ENCODE measurements at places on chromosomes 7 and 10.

DNA sequence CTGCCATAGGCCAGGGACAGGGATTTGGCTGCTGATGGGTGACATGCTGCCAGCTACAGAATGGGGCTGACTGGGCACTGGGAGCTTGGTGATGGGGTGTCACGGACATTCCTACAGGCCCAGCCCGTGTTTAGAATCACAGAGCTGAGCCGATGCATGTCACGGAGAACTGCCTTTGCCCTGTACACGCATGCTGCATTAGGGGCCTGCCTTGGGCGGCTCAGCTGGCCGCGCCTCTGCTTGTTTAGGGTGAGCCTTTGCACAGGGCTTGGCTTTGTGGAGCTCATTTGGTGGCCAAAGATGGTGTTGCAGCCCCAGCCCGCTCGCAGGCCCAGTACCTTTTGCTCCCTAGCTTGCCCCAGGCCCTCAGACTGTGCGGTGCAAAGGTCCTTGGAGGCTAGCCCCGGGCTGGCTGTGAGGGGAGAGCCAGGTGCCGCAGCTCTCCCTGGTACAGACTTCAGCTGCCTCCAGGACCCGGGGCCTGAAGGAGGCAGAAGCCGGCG lies 108.4 kb upstream of the BTBD16 start:
- DNase-seq = no peak

DNA sequence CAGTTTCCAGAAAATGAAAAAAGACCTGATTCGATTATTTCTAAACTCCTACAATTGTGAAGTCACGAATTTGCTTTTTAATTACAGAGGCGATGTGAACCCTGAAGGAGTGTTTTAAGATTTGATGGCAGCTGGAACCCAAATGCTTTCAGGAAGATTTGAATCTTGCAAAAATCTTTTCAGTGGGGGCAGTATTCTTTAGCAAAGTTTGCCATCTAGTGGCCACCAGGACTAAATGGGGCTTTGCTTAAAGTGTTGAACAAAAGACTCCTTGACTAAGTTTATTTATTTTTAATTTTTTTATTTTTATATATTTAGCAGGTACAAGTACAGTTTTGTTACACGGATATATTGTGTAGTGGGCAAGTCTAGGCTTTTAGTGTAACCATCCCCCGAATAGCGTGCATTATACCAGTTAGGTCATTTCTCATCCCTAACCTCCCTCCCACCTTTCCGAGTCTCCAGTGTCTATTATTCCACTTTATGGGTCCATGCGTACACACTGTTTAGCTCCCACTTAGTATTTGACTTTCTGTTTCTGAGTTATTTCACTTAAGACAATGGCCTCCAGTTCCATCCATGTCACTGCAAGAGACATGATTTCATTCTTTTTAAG lies 98.8 kb downstream of the CACNB2 start:
- DNase-seq = peak; percentile 62

DNA sequence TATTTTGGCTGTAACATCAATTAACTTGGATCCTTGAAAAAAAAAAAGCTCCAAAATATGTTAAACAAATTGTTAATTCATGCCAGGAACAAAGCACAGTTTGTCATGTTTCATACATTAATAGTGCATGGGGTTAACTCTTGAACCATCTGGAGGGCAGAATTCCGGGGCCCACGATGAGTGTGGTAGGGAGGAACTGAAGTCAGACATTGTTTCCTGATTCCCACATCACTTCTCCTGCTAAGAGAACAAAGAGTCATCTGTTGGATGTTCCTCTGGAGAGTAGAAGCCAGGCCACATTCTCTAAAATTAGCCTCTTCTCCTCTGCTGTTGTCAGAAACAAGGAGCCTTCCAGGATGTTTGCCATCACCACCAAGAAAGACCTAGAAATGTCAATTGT lies 54.6 kb downstream of the TMEM178B start:
- no peak for DNase-seq

DNA sequence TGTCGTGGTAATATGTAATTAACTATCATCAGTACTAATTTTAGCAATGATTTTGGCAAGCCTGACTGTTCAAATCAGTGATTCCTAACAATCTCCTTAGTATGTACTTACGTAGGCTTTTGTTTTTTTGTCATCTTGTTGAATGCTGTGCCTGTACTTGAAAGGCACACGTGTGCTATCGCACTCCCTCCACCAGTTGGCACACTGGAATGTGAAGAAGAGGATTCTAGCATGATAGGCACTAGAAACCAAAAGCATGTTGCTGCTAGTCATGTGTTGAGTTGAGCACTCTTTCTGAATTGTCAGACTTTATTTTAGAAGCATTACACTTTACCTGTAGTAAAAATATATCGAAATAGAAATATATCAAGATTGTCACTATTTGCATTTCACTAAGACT lies 59.1 kb downstream of the TASOR2 start:
- no peak for DNase-seq

DNA sequence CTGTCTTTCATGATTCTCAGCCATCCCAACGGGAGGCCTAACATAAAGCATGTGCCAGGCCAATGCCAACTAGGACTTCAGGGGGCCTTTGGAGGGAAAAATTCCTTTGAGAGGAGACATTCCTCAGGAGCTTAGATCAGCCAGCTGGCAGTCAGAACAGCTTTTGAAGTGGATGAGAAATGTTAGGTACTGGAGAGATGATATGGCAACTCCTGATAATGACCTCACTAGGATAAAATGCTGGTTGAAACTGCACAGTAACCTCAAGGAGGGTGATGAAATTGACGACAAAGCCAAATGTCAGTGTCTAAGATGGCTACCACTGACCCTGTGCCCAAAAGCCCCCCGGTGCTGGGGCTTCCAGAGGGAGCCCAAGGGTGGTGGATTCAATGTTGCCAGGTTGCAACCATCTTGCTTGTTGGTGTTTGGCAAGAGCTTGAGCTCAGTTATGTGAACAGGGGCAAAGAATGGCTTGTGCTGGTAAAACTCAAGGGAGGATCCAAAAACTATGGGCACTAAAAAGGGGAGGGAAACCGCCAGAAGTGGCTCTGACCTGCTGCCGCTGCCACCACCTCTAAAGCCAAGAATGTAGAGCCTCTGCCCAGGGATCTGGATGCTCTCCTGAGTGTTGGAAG lies 121.2 kb downstream of the UBE2H start:
- DNase-seq = no peak

DNA sequence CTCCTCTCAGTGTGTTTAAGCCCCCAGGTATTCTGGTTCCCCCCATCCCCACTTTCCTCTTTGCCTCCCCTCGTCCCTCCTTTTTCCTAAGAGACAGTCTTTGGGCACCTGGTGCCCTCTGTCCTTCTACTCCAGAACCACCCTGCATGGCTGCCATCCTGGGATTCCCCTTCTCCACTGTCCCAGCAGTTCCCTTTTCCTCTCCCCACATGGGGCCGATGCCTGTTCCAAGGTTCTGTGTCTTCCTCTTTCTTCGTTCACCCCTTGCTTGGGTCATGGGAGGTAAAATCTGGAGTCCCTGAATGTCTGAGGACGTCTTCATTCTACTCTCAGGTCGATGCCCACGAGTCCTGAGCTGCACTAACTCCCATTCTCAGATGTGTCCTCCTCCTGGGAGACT lies 120.8 kb downstream of the TAX1BP1 start:
- peak; percentile 83 for DNase-seq

- DNase-seq = no peak
Measured at GRCh38 chr10:43124574-43125273, 13.5 kb upstream of the CSGALNACT2 start.

DNA sequence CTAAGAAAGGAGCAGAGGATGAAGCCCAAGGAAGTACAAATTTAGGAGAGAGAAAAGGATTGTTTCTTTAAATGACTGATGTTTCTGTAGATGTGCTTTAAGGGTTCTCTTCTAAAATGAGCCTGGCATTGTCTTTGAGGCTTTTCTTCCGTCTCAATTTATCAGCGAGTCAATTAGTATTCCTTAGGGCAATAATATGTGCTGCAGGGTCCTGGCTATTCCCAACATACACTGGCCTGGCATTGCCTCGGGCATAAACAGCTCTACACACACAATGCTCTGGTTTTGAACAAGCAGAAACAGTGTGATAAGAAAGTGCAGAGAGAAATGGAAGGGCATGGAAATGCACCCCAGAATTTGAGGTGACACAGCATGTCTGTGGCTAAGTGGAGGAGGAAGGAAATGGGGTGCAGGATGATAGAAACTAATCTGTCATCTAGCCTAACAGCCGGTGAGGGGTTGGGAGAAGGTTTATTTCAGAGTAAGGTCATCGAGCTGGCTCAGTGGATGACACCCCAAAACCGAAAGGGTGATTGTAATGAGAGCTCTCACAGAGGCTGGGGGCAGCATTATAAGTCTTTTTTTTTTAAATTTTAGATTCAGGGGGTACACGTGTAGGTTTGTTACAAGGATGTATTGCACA lies 67.5 kb upstream of the ARHGAP21 start:
- DNase-seq = no peak

DNA sequence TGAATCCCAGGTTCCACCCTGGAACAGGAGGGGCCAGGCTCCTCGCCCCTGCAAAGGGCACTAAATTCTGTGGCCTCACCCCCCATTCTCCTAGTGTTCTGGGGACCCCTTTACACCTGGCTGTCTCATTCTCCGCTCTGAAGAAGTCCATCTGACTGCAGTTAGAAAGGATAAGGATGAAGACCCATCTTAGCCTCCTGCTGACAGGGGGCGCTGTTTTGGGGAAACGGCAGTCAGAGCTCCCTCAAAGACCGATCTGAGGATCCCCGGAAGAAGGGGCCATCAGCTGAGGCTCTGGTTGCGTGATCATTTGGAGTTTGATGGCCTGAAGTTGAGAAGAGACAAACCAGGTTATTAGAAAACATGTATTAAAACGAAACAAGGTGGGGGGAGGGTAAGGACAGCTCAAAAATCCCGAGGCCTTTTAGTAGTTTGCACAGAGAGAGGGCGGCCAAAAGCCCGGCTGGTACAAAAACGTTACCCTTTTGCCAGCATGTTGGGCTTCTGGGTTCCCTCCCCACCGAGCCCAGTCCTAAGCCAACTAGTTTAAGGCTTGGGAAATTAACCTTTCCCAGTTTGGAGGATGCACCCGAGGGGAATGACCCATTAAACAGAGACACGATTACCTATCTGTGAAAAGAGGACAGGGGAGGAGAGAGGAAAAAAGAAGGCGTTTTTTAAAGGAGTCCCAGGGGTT lies 102.8 kb downstream of the CHN2 start:
- DNase-seq = no peak

GRCh38 chr7:148712678-148713329 lies 14.1 kb downstream of the CUL1 start:
- DNase-seq = no peak

DNA sequence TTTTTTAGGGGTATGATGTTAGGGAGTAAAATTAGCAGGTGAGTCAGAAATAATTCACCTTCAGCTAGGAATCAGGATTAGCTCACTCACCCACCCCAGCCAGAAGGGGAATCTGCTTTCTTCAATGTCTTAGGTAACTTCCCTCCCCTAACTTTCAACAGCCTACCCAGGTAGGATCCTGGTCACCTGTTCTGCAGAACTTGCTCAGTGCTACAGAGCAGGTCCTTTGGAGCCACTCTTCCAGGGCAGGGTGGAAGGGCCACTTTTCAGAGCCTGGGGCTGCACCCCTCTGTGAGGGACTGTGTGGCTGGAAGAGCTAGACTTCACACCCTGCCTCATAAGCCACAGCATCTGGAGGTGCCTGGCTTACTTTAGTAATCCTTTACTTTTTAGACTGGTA lies 58.1 kb downstream of the SHH start:
- DNase-seq = no peak
